ENCODE measurements at places on chromosomes 2 and 18. TPM values are rescaled to one million over a fixed set of nuclear protein-coding genes. Genes with fewer than 3 reads are reported as not detected.

PLA2R1 gene
- 0.06 TPM for total RNA-seq

ASIC4 gene
- not detected for total RNA-seq

SCN9A gene
- total RNA-seq, result 3.9 TPM

EVX2 gene
- not detected for total RNA-seq

BCL2 gene
- 2.9 TPM for total RNA-seq

CFAP65 gene
- not detected for total RNA-seq

GALNT14 gene
- total RNA-seq, result 12.9 TPM

SRD5A2 gene
- total RNA-seq, result not detected

SLC9A4 gene
- not detected for total RNA-seq

MYO7B gene
- total RNA-seq, result 0.48 TPM

All from H4 (cell line).